Activated naive CD4-positive, alpha-beta T cell (primary cell): ENCODE measurements at places on chromosomes 1 and 21.

DNA sequence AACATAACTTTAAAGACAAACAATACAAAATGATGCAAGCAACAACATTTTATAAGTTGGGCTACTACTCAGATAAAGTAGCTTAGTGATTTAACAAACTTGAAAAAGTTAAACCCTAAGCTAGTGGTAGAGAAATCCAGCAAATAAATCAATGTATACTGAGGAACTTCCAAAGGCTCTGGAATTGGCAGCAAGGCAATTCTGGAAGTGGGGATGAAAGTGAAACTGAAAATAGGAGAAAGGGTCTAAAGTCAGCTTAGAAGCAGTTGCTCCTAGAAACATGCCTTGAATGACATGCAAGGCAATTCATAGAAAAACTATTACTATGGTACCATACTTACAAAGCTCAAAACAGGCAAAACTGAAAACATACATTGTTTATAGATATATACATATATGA is 90.0 kb upstream of the CAMK1G start:
- DNase-seq = no peak

DNA sequence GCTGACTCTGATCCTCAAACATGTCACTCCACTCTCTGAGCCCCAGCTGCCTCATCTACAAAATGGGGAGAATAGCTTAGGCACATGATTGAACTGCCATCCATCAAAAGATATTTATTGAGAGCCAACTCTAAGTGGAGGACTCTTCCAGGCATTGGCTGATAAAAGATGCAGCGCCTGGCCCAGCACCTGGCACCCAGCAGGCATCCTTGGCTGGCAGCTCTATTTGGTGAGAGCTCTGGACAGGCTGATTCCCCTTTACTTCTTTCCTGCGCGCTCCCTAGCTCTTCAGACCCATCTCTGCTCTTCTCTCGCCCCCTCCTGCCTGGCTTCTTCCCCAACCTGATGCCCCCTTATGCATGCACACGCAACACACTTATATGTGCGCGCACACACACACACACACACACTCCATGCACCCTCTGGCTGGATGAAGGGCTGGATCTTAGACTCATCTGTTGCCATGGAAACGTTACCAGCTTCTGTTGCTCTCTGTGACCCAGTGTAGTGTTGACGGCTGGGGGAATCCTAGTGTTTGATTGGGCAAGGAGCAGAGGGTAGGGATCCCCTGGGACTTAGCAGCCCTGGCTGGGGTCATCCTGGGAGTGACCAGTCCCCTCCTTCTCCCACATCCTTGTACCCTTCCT is 49.3 kb downstream of the VWA5B1 start:
- no peak for DNase-seq

DNA sequence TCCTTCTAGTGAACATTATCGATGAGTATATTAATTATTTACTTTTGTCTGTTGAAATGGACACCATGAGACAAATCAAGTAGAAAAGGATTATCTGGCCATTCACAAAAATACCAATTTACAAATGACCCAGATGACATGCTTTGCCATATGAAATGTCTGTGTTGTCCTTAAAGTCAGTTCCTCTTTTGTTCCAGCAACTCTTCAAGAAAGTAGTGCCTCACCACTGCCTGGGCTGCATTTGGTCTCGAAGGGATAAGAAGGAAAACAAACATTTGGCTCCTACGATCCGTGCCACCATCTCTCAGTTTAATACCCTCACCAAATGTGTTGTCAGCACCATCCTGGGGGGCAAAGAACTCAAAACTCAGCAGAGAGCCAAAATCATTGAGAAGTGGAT is 79.6 kb downstream of the RGL1 start:
- DNase-seq = no peak

- DNase-seq = no peak
These were observed 69.8 kb upstream of the ATP5PO start for GRCh38 chr21:33985117-33986050.

DNA sequence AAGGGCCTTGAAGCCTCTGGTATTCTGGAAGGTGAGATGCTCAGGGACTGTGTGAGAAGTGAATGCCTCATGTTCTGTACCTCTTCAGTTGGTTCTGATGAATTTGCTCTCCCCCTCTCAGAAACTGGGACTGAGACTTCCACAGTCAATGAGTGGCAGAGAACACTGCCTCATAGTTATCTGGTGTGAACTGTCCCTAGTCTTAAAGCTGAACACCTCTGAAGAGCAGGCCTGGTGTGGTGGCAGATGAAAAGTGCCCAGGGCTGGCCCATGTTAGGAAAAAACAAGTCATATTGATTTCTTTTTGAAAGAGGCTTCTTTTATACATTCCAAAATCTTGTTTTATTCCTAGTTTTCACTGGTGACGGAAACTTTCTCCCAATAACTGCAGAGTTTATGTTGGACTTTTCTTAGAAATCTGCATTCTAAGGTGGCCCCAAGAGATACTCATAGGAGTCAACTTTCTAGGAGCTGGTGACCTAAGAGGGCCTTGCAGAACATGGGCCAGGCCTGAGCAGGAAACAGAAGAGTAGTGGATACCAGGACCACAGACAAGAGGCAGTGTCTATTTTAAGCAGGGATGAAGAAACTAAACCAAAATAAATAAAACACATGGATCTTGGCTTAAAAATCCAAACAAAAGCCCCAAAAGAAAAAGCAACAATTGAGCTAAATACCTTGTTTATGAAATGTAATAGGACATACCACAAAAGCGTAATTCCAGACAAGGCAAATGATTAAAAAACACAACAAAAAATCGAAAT is 19.5 kb downstream of the DUSP10 start:
- no peak for DNase-seq

DNA sequence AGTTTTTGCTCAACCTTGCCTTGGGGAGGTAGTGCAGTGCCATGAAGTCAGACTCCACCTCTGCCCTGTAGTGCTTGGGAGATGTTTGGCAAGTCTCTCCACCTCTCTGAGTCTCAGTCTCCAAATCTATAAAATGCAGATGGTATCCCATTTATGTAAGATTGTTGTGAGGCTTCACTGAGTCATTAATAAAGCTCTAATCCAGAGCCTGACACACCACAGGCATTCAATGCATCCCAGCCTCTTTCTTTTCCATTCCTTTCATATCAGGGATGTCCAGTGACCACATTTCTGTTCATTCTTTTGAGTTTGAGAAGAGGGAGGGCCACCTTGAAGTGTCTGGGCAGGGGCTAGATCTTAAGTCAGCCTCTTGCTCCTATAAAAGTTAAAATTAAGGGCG is 37.6 kb upstream of the LMO4 start:
- DNase-seq = no peak

GRCh38 chr1:56527548-56528302 is 51.6 kb downstream of the PLPP3 start:
- no peak for DNase-seq

DNA sequence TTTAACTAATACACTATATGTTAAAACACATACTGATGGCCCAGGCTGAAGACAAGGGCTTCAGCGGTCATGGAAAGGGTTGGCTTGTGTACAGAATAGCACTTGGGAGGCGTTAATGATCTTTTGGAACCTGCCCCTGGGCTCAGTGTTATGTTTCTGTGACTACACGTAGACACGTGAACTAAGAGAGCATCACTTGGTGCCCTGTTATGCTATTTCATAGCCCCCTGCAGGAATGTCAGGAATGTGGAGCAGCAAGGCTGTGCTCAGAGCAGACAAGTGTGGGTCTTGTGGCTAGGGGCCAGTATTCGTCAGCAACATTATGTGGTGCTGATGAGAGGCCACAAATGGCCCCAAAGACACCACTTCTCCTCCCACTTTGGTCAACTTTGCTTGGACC is 132.4 kb downstream of the MAP3K21 start:
- no peak for DNase-seq
